Stimulated activated CD8-positive, alpha-beta memory T cell treated with anti-CD3 and anti-CD28 coated beads, Interleukin-4, amount 100 ng/mL, for 1 hour (primary cell): ENCODE measurements at places on chromosomes 3 and 15.

GRCh38 chr3:89966877-89967665 is 859.6 kb downstream of the EPHA3 start:
- DNase-seq, result no peak

- no peak for DNase-seq
Measured at GRCh38 chr3:129690406-129690805, 83.9 kb upstream of the PLXND1 start.

GRCh38 chr3:42476225-42477125 is 26.0 kb upstream of the VIPR1 start:
- DNase-seq, result no peak

GRCh38 chr3:147418808-147419701 is 9.9 kb downstream of the ZIC1 start:
- no peak for DNase-seq

GRCh38 chr3:53493963-53494791 is at the start of gene CACNA1D:
TSS of gene CACNA1D (plus strand) at chr3:53494611. CDS start at chr3:53495167, 556 bp downstream.
- DNase-seq, result no peak

- no peak for DNase-seq
Measured at GRCh38 chr15:62619526-62619925, 423.0 kb upstream of the TPM1 start.

DNA sequence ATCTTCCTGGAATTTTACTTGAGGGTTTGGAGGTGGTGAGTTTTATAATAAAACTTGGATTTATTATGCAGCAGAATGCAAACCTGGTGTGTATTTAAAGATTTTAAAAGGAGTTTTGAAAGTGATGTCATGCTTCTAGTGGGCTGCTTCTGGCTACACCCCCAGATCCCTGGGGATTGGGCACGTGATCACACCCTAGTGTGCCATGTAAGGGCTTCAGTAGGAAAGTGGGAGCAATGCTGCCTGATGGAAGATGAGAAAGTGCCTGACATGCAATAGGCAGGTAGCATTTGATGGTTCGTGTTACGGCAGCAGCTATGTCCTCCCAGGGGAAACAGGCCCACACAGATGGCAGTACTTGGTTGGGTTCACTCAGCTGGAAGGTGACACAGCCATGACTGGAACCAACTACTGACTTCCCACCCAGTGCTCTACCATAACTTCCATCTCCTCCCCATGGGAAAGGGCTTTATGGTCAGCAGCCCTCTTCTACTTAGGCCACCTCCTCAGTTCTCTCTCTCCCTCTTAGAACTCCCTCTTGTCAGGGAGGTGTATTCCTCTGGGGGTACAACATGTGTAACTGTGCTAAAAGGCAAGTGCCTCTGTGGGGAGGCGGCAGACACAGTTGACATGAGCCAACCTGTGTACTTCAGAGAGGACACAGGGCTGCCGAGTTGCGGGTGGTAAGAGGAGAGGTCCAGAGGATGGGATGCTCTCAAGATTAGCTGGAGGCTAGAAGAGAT is 5.6 kb downstream of the ITPKA start:
- DNase-seq, result no peak

GRCh38 chr3:66642484-66642883 is 141.7 kb upstream of the LRIG1 start:
- DNase-seq, result no peak

- no peak for DNase-seq
Measured at GRCh38 chr3:48402907-48403306, 27.0 kb downstream of the PLXNB1 start.

- no peak for DNase-seq
Measured at GRCh38 chr3:68485051-68485450, 447.3 kb downstream of the TAFA4 start.

- no peak for DNase-seq
Measured at GRCh38 chr15:68558318-68559305, 20.2 kb upstream of the CORO2B start.

GRCh38 chr15:23773093-23773492 is 86.0 kb upstream of the NDN start:
- no peak for DNase-seq

- DNase-seq, result no peak
Measured at GRCh38 chr3:155233213-155233612, 60.3 kb downstream of the STRIT1 start.

DNA sequence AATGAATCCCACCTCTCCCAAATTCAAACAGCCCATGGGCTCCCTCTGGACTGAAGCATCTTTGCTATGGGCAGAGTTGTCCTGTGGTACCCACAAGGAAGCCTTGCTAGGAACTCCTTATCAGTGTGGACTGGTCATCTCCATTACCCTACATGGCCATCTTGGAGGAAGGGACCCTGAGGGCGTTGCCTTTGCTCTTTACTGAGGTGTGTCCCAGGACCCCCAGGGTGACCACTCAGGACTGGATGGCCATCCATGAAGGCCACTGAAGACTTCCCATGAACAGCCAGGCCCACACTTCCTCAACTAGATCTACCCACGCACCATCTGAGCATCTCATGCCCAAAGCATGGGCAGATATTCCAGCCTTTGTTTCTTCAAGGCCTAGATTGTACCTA is 20.0 kb downstream of the RTP3 start:
- DNase-seq, result no peak

DNA sequence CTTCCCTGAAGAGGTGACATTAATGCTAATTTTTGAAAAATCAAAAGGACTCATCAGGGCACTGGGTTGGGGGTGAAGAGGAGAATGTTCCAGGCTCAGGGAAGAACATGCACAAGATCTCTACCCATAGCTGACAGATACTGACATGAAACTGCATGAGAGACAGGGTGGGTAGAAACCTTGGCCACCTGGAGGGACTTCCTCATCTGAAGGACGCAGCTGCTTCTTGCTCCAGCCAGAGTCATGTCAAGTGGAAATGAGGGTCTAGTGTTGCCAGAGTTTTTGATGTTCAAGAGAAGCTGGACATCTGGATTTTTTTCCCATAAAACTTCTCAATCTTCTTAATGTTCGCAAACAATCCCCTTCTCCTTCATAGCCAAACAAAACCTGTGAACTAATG is 29.7 kb downstream of the AMOTL2 start:
- DNase-seq, result no peak

DNA sequence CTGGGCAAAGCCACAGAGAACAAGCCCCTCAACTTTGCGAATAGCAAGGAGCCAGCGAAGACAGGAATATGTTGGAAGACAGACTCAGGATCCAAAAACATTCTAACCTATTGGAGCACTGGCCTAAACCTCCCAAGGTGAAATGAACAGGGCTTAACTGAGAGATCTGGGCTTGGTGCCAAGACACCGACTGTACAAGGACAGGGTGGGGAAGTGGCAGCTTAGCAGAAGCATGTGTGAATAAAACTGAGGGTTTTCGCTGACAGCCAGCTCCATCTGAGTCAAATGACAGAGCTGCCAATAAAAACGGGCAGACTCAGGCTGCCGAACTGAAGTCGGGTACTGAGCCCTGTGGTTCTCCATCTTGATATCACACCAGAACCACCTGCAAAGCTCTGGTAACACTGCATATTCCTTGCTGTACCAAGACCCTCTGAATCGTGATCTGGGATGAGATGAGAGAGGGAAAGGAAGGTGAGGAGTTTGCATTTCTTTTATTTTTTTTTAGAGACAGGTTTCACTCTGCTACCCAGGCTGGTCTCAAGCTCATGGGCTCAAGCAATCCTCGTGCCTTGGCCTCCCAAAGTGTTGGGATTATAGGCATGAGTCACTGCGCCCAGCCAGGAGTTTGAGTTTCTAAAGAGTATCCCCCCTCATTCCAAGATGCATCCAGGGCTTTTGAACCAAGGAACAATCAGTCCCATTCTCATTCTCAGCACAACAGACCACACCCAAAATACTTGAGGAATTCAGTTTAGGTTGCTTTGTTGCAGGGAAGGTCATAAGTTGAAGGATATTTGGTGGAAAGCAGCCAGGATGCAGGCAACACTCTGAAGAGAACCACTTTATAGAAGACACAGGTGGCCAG is 6.0 kb upstream of the PLCB2 start:
- DNase-seq, result no peak

- DNase-seq, result no peak
Measured at GRCh38 chr15:73010154-73011152, 41.8 kb upstream of the NEO1 start.
